ENCODE measurements at places on chromosomes 1 and 21.

DNA sequence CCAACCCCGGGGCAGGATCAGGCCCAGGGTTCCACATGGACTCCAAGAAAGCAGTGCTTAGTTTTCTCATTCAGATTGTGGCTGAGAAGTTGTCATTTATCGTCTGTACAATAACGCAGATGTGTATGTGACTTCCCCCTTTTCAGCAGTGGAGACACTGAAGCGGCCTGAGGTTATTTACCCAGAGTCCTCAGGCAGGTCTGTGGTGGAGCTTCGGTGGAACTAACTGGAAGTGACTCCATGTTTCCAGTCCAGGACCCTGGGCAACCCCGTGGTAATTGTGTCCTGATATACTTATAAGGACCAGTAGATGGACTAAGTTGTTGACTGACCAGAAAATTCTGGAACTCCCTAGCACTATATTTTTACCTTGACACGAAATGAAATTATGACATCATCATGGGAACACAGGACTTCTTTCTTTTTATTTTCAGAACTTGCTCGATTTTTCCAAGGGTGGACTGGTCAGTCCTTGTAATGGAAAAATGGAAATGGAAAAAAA, 1.0 kb upstream of the IER5 start:
- DNase-seq, result no peak

DNA sequence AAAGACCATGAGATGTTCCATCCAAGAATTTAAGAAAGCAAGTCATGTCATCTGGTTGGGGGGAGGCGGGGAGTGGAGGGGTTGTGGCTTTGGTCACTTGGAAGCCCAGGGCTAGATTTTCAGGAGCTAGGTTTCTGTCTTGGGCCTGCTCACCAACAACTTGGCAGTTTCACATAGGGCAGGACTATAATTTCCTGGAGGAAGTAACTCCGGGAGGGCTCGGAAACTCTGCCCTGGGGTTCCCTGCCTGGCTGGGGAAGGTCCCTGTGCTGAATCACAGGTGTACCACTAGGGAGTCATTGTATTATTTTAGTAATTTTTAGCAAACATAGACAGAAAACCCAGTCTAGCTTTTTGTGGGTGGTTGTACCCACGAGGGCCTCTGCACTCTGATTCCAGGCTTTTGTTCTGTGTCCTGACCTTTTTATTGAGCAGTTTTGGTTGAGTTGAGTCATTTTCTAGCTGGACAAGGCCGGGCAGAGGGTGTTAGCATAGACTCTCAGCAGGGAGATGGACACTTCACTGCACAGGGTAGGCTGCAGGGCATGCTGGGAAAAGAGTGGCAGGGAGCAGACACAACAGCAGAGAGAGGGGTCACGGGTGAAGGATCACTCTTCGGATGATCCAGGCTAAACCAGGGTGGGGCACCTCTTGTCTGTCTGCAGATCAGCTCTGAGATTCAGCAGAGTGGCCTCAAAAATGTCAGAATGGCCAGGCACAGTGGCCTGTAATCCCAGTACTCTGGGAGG, 144.7 kb downstream of the GRIK3 start:
- DNase-seq, result no peak

DNA sequence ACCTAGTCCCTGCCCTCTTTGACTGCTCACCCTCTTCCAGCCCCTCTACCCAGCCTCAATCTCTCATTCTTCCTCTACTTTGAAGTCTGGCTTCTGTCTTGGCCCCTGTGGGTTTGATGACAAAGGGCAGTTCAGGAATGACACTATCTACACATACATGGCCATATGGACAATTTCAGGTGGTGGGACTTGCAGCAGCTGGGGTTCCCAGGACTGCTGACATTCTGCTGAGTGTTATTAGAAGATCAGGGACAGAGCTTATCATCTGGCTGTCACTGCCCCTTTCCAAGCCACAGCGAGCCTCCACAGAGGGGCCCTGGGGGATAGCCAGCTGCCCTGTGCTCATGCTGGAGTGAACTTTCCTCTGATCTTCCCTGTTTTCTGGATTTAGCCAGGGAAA, 97.4 kb upstream of the IPO9 start:
- no peak for DNase-seq

DNA sequence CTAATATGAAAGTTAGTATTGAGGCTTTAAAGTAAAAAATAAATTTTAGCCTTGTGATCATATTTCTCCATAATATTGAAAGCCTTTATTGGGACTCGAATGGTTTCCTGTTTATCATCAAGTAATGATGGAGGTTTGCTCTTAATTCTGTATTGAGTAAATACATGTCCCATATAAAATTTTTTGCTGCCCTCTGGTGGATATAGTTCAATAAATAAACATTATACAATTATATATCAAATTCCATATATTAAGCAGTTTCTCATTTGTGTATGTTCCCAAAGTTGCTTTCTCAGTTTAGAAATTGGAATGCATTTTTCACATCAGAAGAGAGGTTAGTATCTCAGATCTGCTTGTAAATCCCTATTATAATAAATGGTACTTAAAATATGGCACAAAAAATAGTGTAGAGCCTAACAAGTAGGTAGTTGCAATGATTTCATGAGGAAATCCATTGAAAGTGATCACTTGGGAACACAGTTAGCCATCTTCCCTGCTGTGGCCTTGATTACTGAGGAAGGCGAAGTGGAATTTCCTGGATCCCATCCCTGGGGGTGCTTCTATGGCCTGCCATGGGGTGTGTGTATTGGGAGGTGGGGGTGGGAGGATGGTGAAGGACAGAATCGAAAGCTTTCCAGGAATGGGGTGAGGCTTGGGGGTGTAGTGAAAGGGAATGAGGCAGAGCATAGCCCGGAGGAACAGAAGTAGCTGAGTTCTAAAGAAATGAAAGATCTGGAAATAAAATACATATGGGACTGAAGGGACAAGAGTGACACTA, 84.1 kb upstream of the C21orf91 start:
- peak; percentile 47 for DNase-seq

Measured in fibroblast of gingiva (primary cell).